Activated CD4-positive, alpha-beta T cell treated with anti-CD3 and anti-CD28 coated beads, Interleukin-2, amount 50 U/mL, for 24 hours (primary cell): ENCODE measurements at places on chromosomes 5 and 9.

DNA sequence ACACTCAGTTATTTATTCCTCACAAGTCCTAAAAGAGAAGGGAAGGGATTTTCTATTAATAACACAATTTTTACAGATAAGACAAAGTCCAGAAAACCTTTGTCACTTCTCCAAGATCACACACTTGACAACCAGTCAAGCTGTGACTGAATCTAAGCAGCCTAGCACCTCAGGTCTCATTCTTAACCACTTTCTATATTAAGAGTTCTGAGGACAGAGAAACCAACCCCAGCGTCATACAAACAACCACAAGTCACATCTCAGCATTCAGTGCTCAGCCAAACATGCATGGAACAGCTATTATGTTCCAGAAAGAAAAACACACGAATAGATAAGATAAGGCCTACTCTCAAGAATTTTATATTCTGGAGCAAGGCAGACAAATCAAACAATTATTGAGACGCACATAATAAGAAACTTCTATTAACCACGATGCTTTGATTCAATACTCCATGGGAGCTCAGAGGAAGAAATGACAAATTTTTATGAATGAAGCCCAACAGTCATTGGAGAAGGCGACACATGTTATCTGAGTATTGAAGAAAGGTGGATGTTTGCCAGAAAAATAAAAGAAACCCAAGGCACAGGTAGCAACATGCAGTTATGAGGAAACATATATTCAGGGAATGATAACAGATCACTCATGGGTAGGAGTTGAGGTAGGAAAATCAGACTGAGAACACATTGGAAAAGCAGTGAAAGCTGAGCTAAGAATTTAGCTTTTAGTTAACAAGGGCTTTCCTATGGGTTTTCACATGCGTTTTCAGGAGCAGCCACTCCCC lies 113.1 kb downstream of the HTR4 start:
- no peak for DNase-seq

- no peak for DNase-seq
Measured at GRCh38 chr5:107744418-107745330, 73.9 kb upstream of the EFNA5 start.

- no peak for DNase-seq
Measured at GRCh38 chr9:137379761-137380161, 43.2 kb downstream of the EXD3 start.

DNA sequence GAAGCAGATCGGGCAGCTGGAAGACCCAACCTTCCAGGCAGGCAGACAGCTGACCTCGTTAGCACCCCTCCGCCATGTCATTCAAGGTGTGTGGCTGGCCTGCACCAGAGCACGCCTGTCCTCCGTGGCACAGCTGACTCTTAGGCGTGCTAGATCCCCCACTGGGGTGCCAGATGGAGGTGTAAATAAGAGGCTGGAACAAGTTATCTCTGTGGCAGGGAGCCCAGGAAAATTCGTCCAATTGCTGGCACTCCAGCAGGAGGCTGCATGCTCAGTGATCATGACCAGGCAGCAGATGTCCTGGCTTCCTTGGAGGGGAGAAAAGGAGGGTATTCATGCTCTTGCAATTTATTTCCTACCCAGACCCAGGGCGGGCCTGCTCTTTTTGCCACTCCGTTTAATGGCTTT lies 7.8 kb upstream of the ALDOB start:
- no peak for DNase-seq

DNA sequence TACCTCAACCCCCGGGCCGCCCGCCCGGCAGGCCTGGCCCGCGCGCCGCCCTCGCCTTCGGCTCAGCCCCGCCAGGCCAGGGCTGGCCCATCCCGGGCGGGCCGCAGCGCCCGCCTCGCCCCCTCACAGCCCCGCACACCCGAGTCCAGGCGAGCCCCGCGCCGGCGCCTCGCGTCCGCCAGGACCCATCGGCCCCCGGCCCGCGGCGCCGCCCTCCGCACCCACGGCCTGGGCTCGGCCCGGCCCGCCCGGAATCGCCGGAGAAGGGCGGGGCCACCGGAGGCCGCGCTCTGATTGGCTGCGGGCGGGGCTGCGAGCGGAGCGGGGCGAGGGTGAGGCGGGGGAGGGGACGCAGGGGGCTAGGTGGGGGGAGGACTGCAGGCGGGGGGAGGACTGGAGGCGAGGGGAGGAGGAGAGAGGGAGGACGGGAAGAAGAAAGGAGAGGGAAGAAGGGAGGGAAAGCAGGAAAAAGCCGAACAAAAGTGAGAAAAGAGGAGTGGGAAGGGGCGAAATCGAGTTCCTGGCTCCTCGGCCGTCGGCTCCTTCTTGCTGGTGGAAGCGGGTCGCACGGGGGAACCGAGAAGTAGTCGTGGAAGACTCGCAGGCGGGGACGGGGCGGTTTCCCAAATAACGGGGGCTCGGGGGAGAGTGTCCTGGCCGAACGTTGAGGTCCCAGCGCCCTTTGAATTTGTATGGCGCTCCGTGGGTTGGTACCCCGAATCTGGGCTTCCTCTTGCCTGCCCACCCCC lies 472 bp upstream of the UBTD2 start:
- DNase-seq = peak; percentile 56

- no peak for DNase-seq
Measured at GRCh38 chr5:8458038-8458383, 589.1 kb downstream of the MTRR start.
